ENCODE measurements at places on chromosomes 7 and 10.

- DNase-seq, result no peak
These were observed 47.6 kb upstream of the RAPGEF5 start for GRCh38 chr7:22404421-22405023.

DNA sequence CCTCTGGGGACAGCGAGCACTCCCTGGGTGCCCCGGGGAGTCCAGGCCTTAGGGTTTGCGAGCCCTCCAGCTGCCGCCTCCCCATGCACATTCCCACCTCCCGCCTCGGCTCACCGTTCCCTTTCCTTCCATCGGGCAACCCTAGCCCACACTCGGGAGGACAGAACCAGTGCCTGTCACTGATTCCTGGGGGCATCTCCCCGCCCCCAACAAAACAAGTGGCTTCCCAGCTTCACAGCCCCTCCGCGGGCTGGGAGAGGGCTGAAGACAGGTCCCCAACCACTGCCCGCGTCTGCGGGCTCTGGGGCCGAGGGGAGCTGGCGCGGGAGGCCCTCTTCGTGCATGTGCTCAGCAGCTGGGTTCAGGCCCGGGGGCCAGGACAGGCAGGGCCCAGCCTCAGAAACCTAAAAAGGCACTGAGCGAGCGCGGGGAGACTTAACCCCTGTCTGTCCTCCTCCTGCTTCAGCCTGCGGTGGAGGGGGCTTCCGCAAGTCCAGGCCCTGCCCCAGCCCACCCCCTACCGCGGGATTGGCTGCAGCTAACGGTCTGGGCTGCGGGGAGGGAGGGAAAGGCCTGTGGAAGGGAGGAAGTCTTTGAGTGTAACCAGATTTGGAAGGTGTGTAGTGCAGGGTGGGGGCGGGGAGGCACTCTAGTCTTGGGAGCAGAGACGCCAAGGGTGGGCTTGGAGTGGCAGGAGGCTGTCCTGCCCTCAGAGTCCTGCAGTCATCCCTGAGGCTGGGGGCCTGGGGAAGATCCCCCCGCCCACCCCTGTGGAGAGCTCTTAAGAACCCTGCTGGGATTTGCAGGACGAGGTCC lies 1.2 kb downstream of the FLNC start:
- no peak for DNase-seq

GRCh38 chr7:129609666-129610065 lies 1.9 kb upstream of the NRF1 start:
- no peak for DNase-seq

GRCh38 chr7:108014215-108014614 lies 11.3 kb upstream of the LAMB1 start:
- no peak for DNase-seq

- DNase-seq, result no peak
These were observed 53.5 kb downstream of the EPDR1 start for GRCh38 chr7:37973915-37974314.

- no peak for DNase-seq
These were observed 76.0 kb upstream of the NKX6-2 start for GRCh38 chr10:132861884-132862461.

GRCh38 chr10:8235253-8236027 lies 181.0 kb downstream of the GATA3 start:
- DNase-seq, result no peak

DNA sequence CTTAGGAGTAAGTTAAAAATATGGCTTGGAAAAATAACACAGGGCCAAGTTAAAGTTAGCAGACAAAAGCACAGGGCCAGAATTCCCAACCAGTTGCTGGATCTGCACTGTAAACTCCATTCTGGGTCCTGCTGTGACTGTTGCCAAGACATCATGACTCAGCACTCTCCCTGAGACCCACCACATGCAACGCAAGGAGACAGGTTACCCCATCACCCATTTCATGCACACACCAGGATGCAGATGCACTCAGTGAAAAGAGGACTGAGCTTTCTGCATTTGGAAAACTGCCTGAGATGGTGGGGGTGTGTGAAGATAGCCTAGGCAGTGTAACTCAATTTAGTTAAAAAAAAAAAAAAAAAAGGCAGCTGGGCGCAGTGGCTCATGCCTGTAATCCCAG lies 97.6 kb upstream of the ZNF438 start:
- no peak for DNase-seq

DNA sequence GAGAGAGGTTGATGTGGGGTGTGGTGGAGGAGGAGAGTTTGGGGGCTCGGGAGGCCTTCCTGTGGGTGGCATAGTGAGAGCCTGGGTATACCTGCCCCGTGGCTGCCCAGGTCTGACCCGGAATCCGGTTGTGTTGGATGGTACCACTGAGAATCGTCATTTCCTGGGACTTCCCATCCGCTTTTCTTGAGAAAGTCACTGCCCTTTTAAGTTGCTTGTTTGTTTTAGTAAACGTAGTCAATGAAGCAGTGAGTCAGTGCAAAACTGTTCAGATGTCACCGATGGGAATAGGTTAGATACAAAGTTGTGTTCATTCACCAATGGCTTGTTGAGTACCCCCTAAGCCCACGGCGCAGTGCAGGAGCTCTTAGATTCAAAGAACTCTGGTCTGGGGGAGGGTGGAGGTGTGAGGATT lies 285.8 kb downstream of the CAMK1D start:
- no peak for DNase-seq

DNA sequence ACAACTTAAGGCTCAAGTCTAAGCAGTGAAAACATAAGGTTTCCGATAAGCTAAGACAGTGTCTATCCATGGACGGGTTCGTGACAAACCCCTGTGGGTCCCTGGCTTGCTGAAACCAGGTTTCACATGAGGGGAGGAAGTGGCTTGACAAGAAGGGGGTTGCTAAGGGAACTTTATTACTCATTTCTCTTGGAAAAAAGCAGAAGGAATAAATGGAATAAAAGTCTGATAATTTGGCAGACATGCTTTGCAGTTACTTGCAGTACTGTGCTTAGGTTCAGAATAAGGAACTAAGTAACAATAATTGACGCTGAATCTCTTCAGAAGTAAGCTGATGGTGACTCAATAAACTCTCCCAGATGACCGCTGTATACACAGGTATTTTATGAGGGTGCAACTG lies 34.7 kb downstream of the RBM17 start:
- no peak for DNase-seq

- DNase-seq, result no peak
These were observed 106.7 kb downstream of the EBF3 start for GRCh38 chr10:129857242-129857960.
